ENCODE measurements at places on chromosomes 11 and 22.

DNA sequence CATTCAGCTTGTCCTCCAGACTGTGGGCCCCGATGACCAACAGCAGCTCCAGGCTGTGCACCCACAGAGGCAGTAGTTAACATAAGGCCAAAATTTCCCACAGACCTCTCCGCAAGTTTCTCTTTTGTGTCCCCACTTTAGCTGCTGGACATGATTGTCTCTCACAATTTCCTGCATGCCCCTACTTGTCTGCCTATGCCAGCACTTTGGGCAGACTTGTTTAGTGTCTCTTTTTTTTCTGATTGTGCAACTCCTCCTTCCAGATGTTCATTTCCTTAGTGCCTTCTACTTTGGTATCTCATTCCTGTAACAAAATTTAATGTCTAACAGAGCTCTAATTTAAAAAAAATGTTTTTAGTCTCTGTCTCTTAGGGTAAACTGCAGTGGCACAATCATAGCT, 23.8 kb upstream of the SCN3B start:
- no peak for DNase-seq

GRCh38 chr22:44482776-44483175, 15.3 kb downstream of the RTL6 start:
- DNase-seq, result no peak

DNA sequence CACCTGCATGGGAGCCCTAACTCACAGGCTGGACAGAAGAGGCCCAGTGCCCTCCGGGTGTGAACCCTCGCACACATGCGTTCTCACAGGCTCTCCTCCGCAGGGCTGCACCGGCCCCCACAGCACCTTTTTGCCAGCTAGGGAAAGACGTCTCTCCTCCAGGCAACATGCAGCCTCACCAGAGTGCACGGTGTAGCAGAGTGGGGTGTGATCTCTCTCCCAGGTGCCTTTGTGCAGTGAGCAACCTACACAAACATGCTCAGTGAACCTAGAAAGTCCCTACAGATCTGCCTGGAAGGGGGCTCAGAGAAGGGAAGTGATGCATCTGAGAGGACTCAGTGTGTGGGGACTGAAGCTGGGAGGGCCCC, 3.7 kb upstream of the CARNS1 start:
- DNase-seq, result no peak

- DNase-seq, result no peak
Measured at GRCh38 chr11:701741-702461, 4.1 kb upstream of the EPS8L2 start.

DNA sequence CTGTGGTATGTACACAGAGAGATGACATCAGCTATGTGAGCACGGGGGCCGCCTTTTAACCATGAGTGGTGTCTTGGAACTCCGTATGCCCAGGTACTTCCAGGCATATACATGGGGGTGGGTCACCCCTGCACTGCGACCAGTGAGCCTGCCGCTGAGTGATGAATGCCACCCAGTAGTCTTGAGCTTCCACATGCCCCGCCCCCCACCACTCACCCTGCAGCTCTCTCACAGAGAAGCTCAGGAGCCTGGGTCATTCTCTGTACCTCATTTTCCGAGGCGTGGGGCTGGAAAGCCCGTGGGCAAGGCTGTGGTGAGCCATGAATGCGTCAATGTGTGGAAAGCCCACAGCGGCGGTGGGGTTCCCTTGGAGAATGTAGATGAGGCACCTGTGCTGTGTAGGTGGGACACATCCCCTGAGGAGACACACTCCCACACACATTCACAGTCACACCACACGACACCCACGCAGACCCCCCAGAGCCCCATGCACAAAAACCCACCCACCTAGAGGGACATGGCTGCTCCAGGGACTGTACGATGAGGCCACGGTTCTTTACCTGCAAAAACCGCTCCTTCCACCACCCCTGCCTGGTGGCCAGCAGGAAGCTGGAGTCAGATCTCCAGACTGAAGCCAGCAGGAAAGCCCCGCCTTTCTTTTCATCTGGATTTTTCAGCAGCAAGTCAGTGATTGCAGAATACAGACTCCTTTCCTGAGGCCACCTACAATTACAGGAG, 67.6 kb downstream of the PIWIL3 start:
- DNase-seq, result no peak

DNA sequence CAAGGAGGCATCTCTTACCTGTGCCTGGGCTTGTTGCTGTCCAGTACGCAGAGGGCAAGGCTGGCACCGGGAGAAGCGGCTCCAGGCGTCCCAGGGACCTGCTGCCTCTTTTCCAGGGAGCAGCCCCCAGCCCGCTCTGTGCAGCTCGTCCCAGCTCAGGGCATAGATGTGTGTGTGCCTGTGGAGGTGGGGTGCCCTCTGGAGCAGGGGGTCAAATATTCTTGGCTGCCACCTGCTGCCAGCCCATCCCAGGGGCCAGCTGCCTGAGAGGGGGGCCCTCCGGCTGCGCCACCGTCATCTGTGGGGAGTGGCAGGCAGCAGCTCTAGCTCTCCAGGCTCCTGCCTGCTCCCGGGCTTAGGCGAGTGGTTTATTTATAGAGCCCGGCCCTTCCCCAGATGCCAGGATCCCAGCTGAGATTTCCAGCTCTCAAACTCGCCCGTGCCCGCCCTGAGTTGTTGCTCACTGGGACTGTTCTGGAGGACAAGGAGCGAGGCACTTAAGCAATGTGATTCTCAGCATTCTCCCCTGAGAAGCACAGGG, 87.5 kb downstream of the RTL6 start:
- DNase-seq, result no peak

DNA sequence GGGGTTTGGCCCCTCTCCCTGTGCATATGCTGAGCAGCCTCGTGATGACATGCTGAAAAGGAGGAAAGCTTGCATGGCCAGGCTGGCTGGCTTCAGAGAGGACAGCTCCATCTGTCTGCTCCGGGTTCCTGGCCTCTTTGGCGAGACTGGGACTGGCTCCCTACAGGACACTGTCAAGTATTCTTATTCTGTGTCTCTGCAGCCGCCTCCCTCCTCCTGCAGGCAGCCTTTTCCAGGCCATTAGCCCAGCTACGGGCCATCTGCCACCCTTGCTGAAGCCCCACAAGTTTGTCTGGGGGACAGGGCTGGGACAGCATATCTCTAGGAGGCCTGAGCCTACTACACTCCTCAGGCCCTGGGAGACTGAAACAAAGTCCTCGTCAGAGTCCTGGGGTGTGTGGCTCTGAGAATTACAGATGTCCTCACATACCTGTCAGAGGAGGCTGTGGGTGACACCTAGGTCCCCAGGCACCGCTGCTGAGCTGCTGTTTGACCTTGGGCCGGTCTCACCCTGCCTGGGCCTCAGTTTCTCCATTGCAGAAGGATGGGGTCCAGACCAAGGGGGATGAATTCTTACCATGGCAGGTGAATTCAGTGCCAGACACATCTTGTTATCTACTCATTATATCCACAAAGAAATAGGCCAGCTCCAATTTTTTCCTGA, 11.0 kb downstream of the MRGPRG start:
- no peak for DNase-seq

- no peak for DNase-seq
Measured at GRCh38 chr22:37775785-37776638, 31.7 kb upstream of the GCAT start.
